ENCODE measurements at places on chromosomes 1 and 21.
A peak's percentile ranks its signal among the peaks of the same experiment; 100 is the strongest.

DNA sequence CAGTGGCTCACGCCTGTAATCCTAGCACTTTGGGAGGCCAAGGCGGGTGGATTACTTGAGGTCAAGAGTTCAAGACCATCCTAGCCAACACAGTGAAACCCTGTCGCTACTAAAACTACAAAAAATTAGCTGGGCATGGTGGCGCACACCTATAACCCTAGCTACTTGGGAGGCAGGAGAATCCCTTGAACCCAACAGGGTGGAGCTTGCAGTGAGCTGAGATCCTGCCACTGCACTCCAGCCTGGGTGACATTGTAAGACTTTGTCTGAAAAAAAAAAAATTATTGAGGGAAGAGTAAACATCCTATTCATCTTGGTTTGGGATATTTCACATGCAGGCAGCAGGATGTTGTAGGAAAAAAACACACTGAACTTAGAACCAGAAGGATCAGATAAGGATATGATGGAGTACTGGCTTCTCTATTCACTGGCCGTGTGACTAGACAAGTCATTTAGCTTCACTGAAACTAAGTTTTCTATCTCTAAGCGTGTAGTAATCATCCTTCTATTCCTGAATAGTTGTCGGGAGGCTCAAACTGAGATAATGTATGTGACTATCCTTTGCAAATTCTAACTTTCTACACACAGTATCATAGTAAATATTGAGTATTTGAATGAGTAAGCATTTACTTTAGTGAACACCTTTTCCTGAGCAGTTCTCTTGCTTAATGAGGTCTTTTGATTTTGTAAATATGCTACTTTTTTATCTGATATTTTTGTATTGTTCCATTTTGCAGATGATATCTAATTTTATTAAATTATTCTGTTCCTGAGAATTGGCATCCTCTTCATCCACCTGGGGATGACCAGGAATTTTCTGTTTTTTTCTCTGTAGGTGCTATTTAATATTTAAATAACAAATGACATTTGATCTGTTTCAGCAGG lies 18.2 kb downstream of the CAP1 start:
- DNase-seq, result no peak

GRCh38 chr1:8818325-8818775 lies 910 bp upstream of the RERE start:
- peak; percentile 28 for DNase-seq

- no peak for DNase-seq
Observed at GRCh38 chr1:18861590-18861989, 2.1 kb upstream of the TAS1R2 start.

DNA sequence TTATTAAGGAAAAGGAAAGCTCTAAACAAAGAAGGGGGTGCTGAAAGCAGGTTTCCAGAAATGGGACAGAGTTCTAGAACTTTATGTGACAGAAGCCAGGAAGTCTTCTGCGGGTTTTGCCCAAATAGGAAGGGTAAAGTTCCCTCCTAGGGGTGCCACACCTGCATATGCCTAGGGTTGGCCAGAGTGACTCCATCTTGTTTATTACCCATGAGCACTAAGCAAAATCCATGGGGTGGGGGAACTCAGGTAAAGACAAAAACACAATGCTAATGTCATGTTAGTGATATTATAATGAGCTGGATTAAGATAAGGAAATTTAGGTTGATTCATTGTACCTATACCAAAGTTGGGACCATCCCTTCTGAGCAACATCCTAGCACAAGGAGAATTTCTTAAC lies 1132.7 kb downstream of the KCNT2 start:
- DNase-seq, result no peak

GRCh38 chr21:45473496-45474322 lies 68.5 kb downstream of the SLC19A1 start:
- no peak for DNase-seq

DNA sequence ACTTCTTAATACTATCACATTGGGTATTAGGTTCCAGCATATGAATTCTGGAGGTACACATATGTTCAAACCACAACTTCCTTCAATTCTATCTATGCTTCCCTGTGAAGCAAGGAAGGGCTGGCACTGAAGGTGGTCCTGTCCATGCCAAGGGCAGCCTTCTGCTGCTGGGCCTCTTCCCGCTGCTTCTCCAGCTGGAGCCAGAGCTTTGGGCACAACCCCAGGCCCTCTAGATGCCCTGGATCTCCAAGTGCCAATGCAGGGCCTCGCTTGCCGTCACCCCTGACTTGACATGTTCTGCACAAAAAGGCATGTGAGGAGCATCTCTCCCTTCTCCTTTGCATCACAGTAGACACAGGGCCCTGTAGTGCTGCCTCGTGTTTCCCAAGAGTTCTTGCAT lies 62.6 kb downstream of the STYXL2 start:
- no peak for DNase-seq

DNA sequence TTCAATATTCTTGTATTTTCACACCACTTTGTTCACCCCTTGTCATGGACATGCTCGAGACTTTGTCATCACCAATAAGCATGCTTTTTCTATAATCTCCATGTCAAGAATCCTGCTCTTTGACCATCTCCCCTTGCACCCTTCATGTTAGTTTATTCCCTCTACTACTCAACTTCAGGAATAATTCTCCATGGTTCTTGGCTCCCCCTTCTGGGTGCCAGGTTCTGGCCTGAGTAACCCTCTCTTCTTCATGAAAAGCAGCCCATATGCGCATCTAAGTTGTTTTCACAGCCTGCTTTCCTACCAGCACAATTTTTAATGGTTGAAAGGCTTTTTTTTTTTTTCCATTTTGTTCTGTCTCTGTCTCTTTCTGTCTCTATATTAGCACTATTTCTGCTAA lies 160.7 kb downstream of the LEPR start:
- DNase-seq, result no peak

Data from CD4-positive, alpha-beta T cell treated with Interleukin-15 for 4 hours (primary cell).